Ovary (tissue), 10 donors: ENCODE measurements at places on chromosomes 4 and X. TPM values are rescaled to one million over a fixed set of nuclear protein-coding genes. Genes with fewer than 3 reads are reported as not detected.

SLC10A6 gene
- not detected for total RNA-seq

DCK gene
- total RNA-seq, result 10.8 TPM

BGN gene
- 72.3 TPM for total RNA-seq

GIMD1 gene
- not detected for total RNA-seq
